ENCODE measurements at places on chromosomes 5 and 9.

DNA sequence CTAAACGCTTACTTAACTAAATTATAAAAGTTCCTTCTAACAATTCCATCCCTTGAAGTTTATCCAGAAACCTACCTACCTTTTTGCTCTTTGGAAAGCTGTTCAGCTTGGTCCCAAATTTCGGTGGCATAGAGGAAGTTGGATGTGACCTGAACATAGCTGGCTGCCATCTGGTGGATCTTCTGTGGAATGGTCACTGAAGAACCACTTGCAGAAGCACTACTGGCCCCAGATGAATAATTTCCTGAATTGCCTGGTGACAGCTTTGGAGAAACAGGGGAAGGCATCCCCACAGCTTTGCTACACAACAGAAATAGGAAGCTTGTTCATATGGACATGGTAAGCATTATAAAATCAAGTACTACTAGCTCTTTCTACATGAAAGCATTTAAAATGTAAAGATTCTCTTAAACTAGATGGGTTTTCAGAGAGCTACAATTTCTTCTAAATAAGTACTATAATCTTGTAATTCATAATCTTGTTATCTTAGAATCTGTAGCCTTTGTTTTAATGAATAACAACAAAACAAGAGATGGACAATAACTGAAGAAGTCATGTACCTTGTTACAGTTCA, 9.9 kb downstream of the LEAP2 start:
- DNase-seq, result no peak

DNA sequence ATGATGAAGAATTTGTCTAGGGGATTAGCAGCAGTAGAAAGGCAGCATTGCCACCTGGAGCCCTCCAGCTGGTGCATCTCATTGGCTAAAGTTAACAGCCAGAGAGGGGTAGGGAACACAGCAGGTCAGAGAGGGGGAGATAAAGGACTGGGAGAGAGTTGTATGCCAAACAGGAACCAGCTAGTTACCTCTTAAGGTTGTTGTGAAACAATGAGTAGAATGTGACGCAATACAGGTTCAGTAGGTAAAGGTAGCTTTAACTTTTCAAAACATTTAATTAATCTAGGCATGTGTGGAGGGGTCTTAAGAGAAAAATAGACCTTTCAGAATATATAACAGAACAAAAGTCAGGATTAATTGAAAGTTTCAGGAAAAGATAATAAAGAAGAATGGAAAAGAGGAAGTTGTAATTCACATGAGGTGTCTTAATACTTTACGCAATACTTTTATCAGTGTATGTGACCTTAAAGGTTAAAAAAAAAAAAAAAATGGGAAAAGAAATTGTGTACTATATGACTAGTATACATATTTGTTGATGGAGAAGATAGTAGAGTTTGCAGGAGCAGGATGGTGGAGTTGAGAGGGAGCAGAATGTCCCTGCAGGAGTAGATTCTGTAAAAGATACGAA, 14.3 kb downstream of the FBXO38 start:
- DNase-seq, result no peak

DNA sequence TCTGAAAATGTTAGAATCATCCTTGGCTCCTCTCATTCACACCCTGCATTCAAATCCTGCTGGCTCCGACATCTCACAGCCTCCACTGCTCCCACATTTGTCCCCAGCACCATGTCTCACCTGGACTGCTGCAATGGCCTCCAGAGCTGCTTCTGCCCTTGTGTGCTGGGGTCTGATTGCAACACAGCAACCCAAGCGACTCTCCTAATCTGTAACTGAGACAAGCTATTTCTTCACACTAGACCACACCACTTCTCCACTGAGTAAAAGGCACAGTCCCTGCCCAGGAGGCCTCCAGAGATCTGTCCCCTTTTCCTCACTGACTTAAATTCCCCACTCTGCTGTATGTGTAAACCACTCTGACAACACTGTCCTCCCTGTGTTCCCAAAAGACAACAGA, 151.1 kb upstream of the TAS2R1 start:
- DNase-seq, result no peak

GRCh38 chr5:141512911-141513626, 24.2 kb downstream of the PCDHGC5 start:
- no peak for DNase-seq

DNA sequence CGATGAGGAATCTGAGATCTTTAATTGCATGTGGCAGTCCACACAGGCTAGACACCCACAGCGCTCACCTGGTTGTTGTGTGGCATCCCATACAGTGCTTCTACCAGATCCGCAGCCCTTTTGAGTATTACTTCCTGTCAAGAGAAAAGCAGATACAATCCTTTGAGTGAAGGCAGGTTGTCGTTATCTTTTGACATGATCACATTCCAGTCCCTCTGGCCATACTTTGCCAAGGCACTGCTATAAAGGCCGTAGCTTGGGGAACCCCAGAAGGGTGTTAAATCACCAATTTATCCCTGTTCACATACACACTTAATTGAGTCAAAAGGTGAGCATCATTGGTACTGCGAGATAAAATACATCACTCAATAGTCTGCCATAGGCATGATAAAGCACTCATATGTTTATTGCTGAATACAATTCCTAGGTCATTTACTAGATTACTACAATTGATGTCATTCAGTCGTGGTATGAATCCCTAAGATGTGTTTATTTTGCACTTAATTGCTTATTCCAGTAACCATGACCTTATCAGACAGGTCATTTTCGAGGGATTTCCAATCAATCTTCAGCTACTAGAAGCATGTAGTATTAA, 385.6 kb downstream of the EBF1 start:
- no peak for DNase-seq

DNA sequence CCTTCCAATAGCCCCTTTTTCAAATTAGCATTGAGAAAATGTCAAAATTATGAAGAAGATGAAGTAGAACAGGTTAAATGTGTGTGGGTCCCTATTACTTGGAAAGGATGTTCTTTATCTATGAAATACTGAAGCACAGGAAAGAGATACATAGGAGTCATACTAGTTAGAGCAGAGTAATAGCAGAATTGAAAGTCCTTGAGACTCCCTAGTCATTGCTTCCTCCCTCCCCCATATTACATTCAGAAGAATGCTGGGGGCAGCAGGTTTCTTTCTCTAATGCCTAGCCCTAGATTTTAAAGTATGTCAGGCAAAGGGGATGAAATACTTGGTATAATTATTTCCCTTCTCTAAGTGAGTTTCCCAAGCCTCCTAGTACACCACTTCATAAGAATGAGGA, 4.4 kb downstream of the ZCCHC9 start:
- no peak for DNase-seq
